RKO (cell line): ENCODE measurements at places on chromosomes 5 and 9.

GRCh38 chr9:133515615-133516255, 9.0 kb downstream of the MYMK start:
- DNase-seq: no peak

GRCh38 chr9:133641396-133641655, 5.2 kb downstream of the DBH start:
- DNase-seq: no peak

DNA sequence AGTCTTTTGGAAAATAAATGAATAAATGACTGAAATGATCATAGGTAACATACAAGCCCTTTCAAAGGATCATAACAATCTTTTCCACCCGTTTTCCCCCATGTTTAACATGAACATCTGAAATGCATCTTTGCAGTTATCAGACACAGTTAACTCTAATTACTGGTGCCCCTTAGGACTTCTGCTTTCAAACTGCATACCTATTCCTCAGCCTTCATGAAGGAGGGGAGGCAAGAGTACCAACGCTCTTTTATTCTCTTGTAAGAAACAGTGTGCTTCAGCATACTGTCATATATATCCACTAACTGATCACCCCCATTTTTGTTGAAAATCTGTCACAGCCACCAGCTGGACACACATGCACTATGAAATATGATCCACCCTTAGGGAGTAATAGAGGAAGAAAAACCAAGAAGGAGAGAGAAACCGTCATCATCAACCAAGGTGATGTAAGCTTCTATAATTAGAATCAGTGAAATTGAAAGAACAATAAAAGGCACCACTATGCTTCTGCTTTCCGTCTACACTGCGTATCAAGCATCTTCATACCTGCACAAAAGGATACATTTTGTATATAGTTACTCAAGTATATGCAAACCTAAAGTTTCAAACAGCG, 98.7 kb downstream of the RAPGEF6 start:
- DNase-seq: no peak

- no peak for DNase-seq
Observed at GRCh38 chr5:158534203-158534602, 565.5 kb downstream of the EBF1 start.

GRCh38 chr9:126534431-126535186, 79.1 kb upstream of the LMX1B start:
- no peak for DNase-seq

DNA sequence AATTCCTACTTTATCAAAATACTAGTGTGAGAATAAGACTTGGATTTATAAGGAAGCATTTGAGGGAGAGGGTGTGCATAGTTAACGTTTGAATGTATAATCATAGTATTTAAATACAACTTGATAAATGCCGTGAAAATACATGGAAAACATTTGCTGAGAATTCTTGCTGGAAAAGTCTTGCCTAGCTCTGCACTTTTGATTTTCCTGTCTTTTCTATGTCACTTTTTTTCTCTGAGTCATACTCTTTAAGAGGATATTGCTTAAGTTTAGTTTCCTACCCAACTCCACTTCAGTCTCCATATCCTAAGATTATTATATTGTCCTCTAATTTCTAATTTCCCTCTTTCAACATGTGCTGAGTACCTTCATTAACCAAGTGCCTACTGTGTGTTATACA, 616.6 kb upstream of the SEMA6A start:
- DNase-seq: no peak

GRCh38 chr5:132684922-132685720, 11.3 kb downstream of the IL4 start:
- DNase-seq: no peak

GRCh38 chr5:1963358-1963757, 80.6 kb upstream of the IRX4 start:
- DNase-seq: no peak

GRCh38 chr5:64437496-64437895, 68.3 kb upstream of the RGS7BP start:
- no peak for DNase-seq

DNA sequence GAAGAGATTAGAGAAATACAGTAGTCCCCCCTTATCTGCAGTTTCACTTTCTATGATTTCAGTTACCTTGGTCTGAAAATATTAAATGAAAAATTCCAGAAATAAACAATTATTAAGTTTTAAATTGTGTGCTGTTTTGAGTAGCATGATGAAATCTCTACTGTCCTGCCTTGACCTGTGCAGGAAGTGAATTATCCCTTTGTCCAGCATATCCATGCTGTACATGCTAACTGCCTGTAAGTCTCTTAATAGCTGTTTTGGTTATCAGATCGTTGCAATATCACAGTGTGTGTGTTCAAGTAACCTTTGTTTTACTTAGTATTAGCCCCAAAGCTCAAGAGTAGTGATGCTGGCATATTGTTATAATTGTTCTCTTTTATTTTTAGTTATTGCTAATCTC, 11.2 kb upstream of the JAK2 start:
- no peak for DNase-seq

DNA sequence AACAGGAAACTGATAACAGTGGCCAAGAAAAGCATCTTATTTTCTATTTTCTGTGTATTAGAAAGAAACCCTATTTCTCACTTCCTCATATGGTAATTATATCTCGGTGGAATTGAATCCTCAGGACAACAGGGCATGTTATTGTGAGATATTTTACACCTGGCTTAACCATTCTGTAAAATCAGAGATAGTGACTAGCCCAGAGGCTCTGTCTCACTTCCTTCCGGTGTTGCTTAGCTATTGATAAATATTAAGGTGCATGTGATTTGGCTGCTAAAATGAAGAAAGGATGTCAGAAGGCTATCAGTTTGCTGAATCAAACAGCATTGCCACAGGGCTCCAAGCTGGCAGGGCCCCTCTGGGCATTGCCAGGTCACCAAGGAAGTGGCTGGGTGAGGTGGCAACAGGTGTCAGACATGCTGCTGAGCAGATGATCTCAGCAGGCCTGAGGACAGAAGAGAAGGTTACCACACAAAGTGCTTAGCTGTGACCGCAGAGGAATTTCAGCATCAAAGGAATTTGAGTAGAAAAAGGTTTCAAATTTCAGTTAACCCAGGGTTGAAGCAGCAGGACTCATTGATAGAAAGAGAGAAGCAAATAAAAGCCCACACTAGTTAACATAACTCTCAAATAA, 330.7 kb downstream of the PDE4D start:
- DNase-seq: no peak

DNA sequence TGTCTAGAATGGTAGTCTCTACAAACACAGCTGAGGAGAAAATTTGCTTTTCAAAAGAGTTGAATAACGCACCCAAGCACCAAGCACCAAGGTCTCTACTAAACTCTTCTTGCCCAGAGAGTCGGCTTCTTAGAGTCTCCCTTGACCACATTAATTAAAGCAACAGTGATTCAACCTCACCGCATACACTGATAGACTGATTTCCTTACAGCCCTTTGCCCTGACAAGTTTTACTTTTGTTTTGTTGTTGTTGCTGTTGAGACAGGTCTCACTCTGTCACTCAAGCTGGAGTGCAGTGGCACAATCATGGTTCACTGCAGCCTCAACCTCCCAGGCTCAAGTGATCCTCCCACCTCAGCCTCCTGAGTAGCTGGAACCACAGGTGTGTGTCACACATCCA, 1035.7 kb upstream of the DMAC1 start:
- no peak for DNase-seq

DNA sequence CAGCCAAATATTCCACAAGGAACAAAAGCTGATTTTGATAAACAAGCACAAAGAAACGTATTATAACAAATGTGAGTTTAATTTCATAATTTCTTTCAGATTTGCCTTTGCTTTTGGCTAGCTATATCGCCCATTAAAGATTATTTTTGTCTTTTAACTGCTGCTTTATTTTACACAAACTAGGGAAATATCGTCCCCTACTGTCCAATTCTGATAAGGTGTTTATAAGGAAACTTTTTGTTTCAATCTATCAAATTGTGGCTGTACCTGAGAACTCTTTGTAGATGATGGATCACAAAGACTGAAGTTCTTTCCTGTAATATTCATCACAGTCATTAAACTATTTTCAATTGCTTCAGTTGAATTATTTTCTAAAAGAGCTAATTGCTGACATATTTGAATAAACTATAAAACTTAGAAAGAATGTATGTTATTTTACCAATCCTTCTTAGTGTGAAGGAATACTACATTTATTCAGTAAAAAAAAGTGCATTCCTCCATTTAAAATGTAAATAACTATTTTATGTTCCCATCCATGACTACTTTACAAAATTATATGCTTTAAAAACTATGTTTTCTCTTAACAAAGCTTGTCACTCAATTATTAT, 431.3 kb upstream of the ITGA1 start:
- DNase-seq: peak; percentile 38

DNA sequence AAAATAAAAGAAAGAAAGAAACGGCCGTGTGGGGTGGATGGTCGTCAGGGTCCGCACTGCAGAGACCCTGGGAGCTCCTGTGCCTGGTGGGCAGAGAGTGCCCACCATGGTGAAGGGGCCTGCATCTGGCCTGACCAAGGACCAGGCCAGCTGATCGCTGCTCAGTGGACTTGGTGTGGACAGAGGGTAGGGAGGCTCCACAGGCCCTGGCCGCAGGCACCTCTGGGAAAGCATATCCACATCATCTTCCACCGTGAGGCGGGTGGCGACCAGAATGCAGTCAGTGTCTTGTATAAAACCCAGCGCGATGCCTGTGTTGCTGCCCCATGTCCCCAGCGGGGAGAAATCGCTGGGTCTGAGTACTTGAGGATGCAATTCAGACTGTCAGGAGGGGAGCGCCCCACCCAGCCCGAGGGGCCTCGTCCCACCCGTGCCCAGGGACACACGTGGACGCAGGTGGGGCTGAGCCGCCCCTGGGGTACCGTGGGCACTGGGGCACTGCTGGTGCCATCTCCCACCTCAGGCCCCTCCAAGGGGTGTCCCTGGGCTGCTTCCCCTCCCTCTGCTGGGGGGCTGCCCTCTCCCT, 27.8 kb upstream of the SLC6A19 start:
- DNase-seq: no peak

- DNase-seq: peak; percentile 17
Observed at GRCh38 chr9:98607787-98608186, 100.9 kb downstream of the GABBR2 start.

GRCh38 chr5:90707698-90708097, 149.1 kb downstream of the ADGRV1 start:
- no peak for DNase-seq

DNA sequence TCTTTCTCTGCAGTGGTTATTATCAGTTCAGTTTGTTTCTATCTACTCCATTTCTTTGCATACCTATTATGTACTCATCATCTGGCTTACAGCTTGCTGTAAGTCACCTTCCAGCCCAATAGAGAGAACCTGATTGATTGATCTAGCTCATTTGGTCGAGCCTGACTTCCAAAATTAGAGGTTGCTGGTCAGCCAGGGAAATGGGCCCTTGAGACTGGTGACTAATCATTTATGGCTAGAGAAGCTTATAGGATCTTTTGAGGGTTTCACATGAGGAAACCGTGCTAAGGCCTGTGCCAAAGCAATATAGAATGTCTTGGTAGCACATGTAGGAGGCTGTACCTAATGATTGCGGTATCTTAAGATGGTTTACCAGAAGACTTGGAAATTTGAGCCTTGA, 5.8 kb downstream of the SREK1 start:
- DNase-seq: no peak

DNA sequence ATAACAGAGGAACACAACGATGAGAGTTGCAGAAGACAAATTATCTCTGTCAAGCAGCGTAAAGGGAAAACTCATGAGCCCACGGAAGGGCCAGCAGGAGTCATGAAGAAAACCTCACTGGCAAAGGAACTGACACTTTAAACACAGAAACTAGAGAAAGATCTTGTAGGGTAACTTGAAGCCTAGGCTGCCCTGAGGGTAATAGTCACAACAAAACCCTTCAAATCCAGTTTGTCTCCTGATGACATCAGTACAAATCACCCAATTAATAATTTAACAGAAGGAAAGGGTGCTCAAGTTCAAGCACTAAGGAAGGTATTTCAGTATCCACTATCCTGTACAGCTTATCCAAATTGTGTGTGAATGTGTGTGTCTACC, 549.1 kb downstream of the MTRR start:
- DNase-seq: no peak

- DNase-seq: no peak
Observed at GRCh38 chr5:168300326-168301182, 9.1 kb downstream of the WWC1 start.

DNA sequence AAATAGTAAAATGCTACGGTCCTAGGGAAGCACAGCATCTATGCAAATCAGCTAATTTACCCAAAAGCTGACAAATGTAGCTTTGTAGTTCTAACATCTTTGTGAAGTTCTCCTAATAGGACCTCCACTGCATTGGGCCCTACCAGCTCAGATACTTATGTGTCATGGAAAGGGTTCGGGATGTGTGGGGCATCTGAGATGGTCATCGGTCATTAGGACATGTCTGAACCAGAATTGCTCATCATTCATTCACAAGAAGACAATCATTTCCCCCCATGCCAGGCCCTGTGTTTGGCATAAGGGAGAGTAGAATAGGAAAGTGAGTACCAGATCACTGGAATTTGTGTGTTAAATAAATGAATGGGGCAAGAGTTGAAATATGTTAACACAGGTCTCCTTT, 35.7 kb downstream of the PWWP2A start:
- peak; percentile 60 for DNase-seq

- no peak for DNase-seq
Observed at GRCh38 chr9:135036861-135037465, 50.5 kb upstream of the OLFM1 start.

DNA sequence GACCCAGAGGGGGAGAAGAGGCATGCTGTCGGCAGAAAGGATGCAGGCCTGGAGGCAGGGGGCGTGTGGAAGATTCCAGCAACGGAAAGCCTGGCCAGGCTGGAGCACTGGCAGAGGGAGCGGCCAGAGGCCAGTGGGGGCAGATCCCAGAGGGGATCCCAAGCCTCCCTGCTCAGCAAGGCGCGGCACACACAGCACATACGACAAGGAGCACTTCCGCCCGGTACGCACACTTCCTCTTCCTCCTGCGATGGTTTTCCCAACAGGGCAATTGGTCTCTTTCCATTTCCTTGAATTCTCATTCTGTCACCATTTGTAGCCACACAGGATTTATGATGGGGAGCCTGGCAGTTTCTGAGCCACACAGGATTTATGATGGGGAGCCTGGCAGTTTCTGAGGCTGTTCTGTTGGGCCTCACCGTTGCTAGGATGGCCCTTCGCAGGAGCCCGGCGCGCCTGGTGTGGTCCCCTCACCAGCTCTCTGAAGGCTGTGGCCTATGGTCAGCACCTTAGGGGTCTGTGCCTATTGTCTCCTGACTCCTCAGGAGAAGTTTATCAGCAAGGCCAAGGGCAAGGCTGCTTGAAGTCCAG, 123.5 kb upstream of the RAPGEF1 start:
- DNase-seq: no peak

DNA sequence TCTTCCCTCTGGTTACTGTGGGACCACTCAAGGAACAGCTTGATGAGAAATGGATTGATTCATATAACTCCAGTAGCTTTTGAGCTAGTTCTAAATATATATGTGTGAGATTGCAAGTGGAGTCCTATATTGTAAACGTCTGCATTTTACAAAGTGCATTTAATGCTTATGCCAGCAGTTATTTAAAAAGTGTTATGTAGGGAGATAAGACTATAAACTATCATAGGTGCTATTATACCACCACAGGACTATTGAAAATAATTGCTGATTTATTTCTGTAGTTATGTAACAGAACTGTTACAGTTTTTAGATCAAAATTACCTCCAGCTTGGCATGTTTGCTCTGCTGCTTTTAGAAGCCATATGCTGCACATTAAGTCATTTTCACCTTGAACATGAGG, 36.2 kb downstream of the PTCD2 start:
- no peak for DNase-seq

- DNase-seq: peak; percentile 58
Observed at GRCh38 chr5:132238169-132238744, 10.6 kb upstream of the P4HA2 start.
